ENCODE measurements at places on chromosomes 5 and 9.

GRCh38 chr5:134131165-134131564 is 16.7 kb downstream of the TCF7 start:
- H3K36me3 ChIP-seq, result peaks cover 30% of the 10 kb centered on the region
- no peaks in the 10 kb centered on the region for H3K27me3 ChIP-seq
- DNase-seq, result peak; percentile 69
- H3K4me3 ChIP-seq, result peak overlapping the region; percentile 56

DNA sequence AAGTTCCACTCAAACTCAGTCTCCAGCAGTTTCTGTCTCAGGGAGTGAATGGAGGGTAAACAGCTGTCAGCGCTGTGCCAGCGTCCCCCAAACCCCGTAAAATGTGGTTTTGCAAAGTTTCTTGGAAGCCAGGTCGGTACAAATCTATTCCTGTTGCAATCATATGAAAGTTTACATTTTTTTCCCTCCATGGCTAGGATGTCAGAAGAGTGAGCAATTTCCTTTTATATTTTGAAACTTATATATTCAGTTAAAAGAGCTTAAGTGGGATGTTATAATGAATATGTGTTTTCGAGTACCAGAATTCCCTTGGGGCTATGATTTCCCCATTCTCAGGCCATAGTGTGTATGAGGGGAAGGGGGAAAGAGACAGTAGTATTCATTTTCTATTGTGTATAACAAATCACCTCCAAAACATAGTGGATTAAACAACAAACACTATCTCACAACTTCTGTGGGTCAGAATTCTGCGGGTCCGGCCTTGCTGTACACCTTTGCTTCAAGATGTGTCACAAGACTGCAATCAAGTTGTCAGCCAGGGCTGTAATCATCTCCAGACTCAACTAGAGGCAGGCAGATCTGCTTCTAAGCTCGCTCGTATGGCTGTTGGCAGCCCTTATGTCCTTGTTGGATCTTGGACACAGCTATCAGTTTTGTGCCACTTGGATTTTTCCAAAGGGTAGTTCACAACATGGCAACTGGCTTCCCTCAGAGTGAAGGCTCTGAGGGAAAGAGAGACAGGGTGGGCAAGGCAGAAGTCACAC is 107.4 kb downstream of the SNX18 start:
- H3K36me3 ChIP-seq, result no peaks in the 10 kb centered on the region
- H3K4me1 ChIP-seq, result no peaks in the 10 kb centered on the region
- DNase-seq, result no peak

DNA sequence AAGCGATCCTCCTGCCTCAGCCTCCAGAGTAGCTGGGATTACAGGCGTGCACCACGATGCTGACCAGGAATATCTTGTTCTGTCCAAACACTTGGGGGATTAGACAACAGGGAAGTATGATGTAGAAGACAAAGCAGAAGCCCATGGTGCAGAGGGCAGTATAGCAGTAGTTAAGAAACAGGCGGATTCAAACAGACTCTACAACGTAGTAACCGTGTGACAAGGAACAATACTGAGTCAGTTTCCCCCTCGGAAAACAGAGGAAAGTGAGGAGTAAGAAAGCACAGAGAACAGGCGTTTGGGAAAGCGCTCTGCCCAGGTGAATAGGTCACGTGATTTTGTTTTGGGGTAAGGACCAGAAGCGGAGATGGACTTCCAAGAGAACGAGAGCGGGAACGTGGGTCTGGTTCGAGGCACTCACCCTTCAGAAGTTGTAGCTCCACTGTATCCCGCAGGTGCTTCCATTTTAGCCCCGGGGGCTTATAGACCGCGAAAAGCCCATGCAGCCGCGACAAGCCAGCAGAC is 306 bp downstream of the TRUB2 start:
- peak overlapping the region; percentile 99 for H3K27ac ChIP-seq
- peaks cover 19% of the 10 kb centered on the region for H3K36me3 ChIP-seq
- no peak for DNase-seq

- DNase-seq, result no peak
- H3K27ac ChIP-seq, result no peak overlapping the region
- H3K4me1 ChIP-seq, result peaks cover 7% of the 10 kb centered on the region
- H3K27me3 ChIP-seq, result no peaks in the 10 kb centered on the region
Measured at GRCh38 chr5:69048230-69048629, 45.6 kb upstream of the SLC30A5 start.

GRCh38 chr5:1527533-1528205 is 3.9 kb upstream of the LPCAT1 start:
- peaks cover 2% of the 10 kb centered on the region for H3K36me3 ChIP-seq
- H3K4me3 ChIP-seq, result no peak overlapping the region
- no peaks in the 10 kb centered on the region for H3K27me3 ChIP-seq
- H3K27ac ChIP-seq, result peak overlapping the region; percentile 46
- no peak for DNase-seq

- peaks cover 3% of the 10 kb centered on the region for H3K4me1 ChIP-seq
- no peaks in the 10 kb centered on the region for H3K27me3 ChIP-seq
- no peak overlapping the region for H3K4me3 ChIP-seq
- no peak for DNase-seq
- H3K36me3 ChIP-seq, result peaks cover 7% of the 10 kb centered on the region
- no peak overlapping the region for H3K27ac ChIP-seq
Measured at GRCh38 chr9:136377341-136378169, 4.1 kb upstream of the CARD9 start.

DNA sequence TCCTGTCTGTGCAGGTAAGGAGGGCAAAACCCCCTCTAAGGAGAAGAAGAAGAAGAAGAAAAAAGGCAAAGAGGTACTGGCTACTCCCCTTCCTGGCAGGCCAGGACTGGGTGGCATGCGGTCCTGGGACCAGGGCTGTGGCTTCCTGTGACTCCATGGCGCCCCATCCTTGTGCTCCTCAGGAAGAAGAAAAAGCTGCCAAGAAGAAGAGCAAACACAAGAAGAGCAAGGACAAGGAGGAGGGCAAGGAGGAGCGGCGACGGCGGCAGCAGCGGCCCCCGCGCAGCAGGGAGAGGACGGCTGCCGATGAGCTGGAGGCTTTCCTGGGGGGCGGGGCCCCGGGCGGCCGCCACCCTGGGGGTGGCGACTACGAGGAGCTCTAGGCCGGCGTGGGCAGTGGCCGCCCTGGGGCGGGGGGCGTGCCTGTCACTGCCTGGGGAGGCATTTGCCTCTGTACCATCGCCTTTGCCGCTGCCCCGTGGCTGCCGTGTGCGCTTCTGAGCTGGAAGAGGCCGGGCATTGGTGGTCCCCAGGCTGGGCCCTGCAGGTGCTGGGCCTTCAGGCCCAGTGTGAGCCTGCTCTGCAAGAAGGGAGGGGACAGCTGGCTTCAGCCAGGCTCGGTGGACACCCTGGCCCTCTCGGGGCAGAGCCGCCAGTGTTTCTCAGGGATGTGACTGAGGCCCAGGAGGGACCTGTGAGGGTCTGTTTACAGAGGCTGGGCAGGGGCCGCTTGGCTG is 2.0 kb upstream of the AJM1 start:
- peaks cover 4% of the 10 kb centered on the region for H3K36me3 ChIP-seq
- no peak overlapping the region for H3K4me3 ChIP-seq
- no peak for DNase-seq
- H3K27ac ChIP-seq, result no peak overlapping the region

DNA sequence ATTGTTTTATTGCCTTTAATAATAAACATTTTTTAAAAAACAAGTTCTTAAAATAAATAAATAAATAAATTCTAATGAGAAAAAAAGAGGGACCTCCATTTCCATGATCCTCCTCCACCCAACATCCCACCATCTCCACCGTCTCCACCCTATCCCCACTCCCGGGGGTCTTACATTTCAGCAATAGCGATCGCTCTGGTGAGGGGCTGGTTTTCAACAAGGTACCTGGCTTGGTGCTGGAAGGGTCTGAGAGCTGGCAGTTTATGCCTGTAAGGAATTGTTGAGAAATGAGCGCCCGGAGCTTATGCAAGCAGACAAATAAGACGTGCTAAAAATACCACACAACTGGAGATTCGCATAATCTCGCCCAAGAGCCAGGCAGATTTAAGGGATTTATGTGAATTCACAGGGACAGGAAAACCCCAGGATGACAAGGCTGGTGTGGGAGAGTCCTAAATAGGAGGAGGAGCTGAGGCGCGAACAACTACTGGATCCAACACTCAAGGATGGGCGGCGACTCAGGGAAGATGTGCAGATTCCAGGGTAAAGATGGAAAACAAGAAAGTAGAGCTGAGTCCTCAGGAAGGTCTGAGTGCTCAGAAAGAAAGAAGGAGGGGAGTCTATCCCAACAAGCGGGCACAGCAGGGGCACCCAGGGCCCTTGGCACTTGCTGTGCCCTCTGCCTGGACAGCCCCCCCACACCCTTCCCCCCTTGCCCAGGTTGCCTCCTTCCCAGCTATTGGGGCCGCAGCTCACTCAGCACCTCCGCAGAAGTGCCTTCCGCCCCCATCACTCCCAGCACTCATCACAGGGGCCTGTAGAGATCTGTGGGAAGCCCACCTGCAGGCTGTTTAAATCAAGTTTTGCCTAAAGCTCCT is 27.0 kb downstream of the TRIM14 start:
- H3K4me1 ChIP-seq, result peaks cover 11% of the 10 kb centered on the region
- H3K27ac ChIP-seq, result no peak overlapping the region
- no peak for DNase-seq
- peaks cover 28% of the 10 kb centered on the region for H3K36me3 ChIP-seq
- no peak overlapping the region for H3K4me3 ChIP-seq

GRCh38 chr5:110338341-110339083 is 388.0 kb downstream of the TMEM232 start:
- DNase-seq, result no peak
- no peak overlapping the region for H3K4me3 ChIP-seq
- H3K27ac ChIP-seq, result no peak overlapping the region
- H3K4me1 ChIP-seq, result no peaks in the 10 kb centered on the region
- no peaks in the 10 kb centered on the region for H3K36me3 ChIP-seq
- no peaks in the 10 kb centered on the region for H3K27me3 ChIP-seq

- no peak overlapping the region for H3K4me3 ChIP-seq
- no peaks in the 10 kb centered on the region for H3K4me1 ChIP-seq
- no peaks in the 10 kb centered on the region for H3K36me3 ChIP-seq
- H3K27ac ChIP-seq, result no peak overlapping the region
- DNase-seq, result no peak
Measured at GRCh38 chr9:105502276-105502675, 54.4 kb downstream of the FSD1L start.

- no peak overlapping the region for H3K4me3 ChIP-seq
- peaks cover 12% of the 10 kb centered on the region for H3K4me1 ChIP-seq
- DNase-seq, result no peak
- peaks cover 69% of the 10 kb centered on the region for H3K36me3 ChIP-seq
Measured at GRCh38 chr5:72892846-72893245, 63.0 kb upstream of the FCHO2 start.

GRCh38 chr5:75265731-75266130 is 29.1 kb upstream of the ANKRD31 start:
- H3K4me1 ChIP-seq, result no peaks in the 10 kb centered on the region
- no peak overlapping the region for H3K4me3 ChIP-seq
- peaks cover 2% of the 10 kb centered on the region for H3K27me3 ChIP-seq
- no peak overlapping the region for H3K27ac ChIP-seq

DNA sequence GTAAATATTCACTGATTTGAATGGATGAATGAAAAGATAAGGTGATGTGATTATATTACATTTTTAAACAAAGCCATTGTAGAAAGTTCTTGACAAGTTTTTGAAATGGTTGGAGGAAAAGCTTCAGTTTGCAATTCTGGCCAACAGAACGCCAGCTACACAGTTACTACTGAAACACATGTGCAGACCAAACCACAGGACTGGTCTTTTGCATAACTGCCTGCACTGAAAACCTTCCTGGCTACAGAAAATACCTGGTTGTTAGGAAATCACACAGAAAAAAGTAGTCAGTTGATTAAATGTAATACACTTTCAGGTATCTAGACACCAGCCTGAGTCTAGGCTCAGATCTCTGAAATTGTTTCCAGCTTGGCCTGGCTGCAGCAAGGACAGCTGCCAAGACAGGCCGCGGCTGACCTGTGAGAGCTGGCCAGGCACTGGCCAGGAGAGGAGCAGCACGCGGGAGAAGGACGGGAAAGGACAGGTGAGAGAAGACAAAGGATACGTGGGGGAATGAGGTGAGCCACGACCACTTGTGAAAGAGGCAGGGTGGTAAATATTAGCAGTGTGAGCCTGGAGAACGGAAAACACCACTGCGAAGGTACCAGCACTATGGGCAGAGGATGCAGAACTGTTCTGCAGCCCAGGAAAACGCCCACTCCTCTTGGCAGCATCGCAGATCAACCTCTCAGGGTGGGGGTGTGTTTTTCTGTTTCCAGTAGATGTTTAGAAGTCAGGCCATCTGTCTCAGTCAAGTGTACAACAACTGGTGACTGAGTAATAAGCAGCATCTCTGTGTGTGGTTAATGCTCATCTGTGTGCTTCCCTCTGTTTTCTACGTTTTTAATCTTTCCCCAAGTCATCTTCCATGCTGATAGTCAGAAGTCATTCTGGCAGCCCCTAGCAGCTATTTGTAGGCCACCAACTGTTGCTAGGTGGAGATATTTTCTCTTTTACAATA is 137.4 kb downstream of the SCAMP1 start:
- H3K36me3 ChIP-seq, result no peaks in the 10 kb centered on the region
- no peak overlapping the region for H3K4me3 ChIP-seq

- DNase-seq, result peak; percentile 16
- peaks cover 8% of the 10 kb centered on the region for H3K27me3 ChIP-seq
- no peaks in the 10 kb centered on the region for H3K36me3 ChIP-seq
- H3K4me1 ChIP-seq, result no peaks in the 10 kb centered on the region
Measured at GRCh38 chr9:116860509-116861120, 173.5 kb downstream of the TRIM32 start.

- H3K27me3 ChIP-seq, result peaks cover 25% of the 10 kb centered on the region
- no peak for DNase-seq
- no peak overlapping the region for H3K27ac ChIP-seq
- H3K4me3 ChIP-seq, result no peak overlapping the region
Measured at GRCh38 chr5:535846-536698, 11.8 kb upstream of the SLC9A3 start.

- H3K27me3 ChIP-seq, result no peaks in the 10 kb centered on the region
- peaks cover 50% of the 10 kb centered on the region for H3K36me3 ChIP-seq
- H3K4me1 ChIP-seq, result no peaks in the 10 kb centered on the region
- H3K4me3 ChIP-seq, result no peak overlapping the region
Measured at GRCh38 chr5:176941951-176942350, 42.8 kb upstream of the HK3 start.

- H3K4me3 ChIP-seq, result no peak overlapping the region
- no peak for DNase-seq
- peaks cover 2% of the 10 kb centered on the region for H3K4me1 ChIP-seq
- no peaks in the 10 kb centered on the region for H3K36me3 ChIP-seq
- peaks cover under 1% of the 10 kb centered on the region for H3K27me3 ChIP-seq
Measured at GRCh38 chr5:65084795-65085515, 316.2 kb downstream of the CWC27 start.

GRCh38 chr5:76473661-76474060 is 70.6 kb downstream of the IQGAP2 start:
- H3K27me3 ChIP-seq, result no peaks in the 10 kb centered on the region
- H3K4me3 ChIP-seq, result peak overlapping the region; percentile 16
- DNase-seq, result peak; percentile 37
- H3K36me3 ChIP-seq, result peaks cover under 1% of the 10 kb centered on the region
- peaks cover 66% of the 10 kb centered on the region for H3K4me1 ChIP-seq
- H3K27ac ChIP-seq, result peak overlapping the region; percentile 81

Data from activated naive CD8-positive, alpha-beta T cell treated with anti-CD3 and anti-CD28 coated beads, Interleukin-2, amount 50 U/mL, for 24 hours (primary cell).